ENCODE measurements at places on chromosomes 7 and 10.

DNA sequence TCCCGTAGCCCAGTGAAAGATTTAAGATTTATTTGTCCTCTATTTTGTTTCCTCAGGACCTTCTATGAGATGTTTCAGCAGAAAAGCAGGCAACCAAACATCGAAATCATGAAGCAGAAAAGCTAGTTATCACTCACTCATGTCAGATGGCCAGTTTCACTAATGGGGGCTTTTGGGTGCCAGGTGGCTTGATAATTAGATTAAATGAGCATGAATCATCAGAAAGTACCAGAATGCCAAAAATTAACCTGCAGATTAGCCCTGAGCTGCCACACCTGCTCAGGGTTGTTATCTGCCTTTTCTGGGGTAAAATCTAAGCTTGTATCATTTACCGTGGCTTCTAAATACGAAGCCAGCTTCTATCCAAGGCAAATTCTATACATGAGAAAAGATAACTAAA is 1017.5 kb downstream of the XPNPEP1 start:
- DNase-seq, result no peak

DNA sequence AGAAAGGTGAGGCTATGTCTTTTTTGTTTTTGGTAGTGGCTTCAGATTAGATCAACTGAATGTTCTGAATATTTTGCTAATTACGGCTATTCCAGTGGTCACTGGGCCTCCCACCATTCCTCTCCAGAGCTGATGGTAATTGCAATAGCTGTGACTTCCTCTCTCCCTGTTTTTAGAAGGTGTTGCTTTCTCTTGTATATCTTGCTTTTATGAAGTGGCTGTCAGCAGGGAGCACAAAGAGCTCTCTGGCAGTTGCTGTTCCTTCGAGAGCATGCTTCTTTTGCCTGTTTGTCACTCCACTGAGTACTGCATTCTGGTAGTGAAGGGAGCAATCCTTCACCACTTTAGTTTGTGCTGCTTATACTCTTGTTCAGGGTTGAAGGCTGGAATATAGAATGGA is 133.3 kb downstream of the EXOC4 start:
- peak; percentile 39 for DNase-seq

- no peak for DNase-seq
Measured at GRCh38 chr7:140176122-140176701, 571 bp downstream of the KDM7A start.

- DNase-seq, result no peak
Measured at GRCh38 chr7:53191836-53192443, 156.5 kb downstream of the POM121L12 start.

DNA sequence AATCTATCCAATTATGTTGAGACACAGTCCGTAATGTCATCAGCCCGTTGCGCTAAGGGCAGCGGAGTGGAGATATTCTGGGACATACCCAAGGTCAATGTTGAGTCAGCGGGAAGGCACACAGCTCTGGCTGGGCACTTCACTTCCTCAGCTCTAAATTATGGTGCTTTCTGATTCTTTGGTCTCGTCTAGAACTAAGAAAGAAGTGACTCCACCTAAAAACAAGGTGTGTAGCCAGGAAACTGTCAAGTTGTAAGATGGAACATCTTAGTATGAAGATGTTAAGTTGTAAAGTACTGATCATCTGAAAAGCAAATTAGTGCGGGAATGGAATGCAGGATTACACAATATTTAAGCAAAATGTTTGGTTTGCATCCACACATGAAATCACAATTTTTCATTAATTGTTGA is 43.1 kb downstream of the BAIAP2L1 start:
- no peak for DNase-seq

DNA sequence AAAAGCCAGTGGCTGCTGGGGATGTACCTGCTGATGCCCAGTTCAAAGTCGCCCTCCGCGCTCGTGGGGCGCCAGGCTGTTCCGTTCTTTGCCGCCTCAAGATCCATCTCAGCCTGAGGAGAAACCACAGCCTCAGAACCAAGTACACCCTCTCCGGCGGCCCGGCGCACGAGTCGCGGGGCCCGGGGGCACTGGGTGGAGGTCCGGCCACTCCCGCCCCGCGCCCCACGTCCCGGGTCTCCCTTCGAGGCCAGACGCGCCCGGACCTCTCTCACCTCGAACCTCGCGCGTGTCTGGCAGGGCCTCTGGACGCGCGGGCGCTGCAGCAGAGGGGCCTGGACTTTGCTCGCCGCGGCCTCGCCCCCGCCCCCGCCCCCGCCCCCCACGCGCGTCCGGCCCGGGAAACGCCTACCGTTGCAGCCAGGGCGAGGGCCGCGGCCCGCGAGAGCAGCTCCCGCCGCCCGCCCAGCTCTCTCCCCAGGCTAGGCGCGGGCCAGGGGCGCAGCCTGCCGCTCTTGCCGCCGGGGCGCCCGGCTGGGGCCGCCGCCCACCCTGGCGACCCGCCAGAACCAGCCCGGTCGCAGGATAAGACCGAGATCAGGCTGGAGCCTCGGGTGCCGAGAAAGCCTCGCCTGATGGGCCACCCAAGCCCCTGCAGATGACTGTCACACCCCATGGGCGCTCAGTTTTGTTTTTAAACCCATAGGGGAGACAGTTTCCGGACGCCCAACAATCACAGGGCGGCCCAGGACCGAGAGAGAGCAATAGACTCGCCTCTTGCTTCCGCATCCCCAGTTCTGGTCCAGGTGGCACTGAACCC is at the start of gene ABCB4:
ABCB4 (minus strand) TSS at position 322 of the 820 bp plus-strand sequence; CDS start at position 107, 215 bp downstream.
- no peak for DNase-seq

DNA sequence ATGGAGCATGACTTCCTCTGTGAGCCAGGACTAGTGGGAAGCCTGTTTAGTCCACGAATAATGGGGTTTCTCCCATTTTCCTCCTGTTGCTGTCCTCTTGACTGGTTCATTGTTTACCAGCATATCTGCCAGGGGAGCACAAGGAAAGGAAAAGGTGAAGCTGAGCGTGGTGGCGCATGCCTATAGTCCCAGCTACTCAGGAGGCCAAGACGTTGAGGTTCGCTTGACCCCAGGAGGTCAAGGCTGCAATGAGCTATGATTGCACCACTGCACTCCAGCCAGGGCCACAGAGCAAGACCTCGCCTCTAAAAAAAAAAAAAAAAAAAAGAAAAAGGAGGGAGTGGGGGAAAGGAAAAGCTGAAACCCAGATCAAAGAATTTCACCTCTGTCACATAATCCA is 5.8 kb upstream of the IL2RA start:
- DNase-seq, result no peak

DNA sequence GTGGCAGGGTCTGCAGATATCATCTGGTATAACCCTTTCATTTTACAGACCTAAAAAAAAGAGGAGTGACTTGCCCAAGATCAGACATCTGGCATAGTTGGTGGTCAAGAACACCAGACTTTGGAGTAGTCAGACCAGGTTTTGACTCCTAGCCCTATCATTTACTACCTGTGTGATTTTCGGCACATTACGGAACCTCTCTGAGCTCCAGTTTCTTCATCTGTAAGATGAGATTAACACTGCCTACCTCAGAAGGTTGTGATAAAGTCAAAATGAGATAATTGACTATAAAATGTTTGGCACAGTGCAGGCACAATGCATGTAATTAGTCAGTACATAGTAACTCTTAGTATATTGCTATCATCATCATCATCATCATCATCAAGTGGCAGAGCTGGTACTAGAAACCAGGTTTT is 1.2 kb downstream of the STRIP2 start:
- no peak for DNase-seq

DNA sequence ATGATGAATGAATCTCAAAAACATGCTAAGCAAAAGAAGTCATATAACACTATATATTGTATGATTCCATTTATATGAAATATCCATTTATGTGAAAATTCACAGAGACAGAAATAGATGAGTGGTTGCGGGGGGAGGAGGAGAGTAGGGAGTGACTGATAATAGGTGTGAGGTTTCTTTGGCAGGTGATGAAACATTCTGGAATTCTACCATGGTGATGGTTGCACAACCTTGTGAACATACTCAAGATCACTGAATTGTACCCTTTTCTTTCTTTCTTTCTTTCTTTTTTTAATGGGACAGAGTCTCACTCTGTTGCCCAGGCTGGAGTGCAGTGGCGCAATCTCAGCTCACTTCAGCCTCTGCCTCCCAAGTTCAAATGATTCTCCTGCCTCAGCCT is 10.7 kb downstream of the SVOPL start:
- DNase-seq, result no peak

GRCh38 chr7:1748076-1748838 is 78.2 kb downstream of the ELFN1 start:
- no peak for DNase-seq

DNA sequence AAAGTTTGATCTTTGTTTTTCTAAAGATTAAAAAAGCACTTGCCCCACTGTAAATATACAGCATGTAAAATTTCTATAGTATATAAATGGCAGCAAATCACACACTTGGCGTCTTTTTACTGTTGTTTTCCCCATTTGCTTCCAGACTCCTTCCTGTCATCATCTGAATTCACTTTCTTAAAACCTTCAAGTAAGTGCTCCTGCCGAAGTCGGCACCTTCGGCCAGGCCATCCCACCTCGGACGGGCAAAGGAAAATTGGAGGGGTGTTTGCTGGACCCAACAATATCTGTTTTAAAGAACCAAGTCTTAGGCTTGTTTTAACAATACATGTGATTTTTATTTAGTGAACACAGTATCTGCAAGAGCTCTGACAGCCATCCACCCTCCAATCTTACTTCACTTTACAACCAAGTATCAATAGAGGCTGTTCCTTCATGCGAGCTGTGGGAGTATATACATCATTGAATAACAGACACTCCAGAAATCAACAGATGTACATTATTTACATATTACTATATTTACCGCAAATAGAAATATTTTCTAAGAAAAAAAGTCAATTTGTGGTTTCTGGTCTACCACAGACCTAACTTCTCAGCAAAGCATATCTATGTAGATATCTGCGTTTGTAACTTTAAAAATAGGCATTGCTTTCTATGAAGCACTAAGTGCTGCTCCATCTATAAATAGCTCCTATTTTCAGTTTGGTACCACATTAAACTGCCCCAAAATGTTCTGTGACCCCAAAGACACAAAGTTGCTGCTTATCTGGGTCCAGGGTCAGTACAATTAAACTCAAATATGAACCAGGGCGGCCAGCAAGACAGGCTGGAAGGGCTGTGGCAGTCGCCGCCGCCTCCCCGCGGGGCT is 110.7 kb downstream of the CYTH3 start:
- no peak for DNase-seq

DNA sequence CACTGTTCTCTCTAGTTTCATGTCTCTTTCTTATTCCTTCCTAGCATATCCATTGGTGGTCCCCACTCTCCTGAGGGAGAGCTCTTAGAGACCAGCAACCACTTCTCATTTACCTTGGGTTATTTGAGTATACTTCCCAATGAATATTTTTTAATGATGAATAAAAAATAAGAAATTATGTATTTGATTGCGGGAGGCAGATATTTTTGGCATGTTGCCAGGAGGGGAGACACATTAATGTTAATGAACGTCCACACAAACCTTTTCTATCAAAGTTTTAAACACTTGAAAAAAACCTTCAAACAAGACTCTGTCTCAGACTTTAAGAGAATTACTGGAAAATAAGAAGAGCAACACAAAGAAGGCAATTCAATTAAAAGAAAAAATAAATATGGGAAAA is 260.6 kb upstream of the MAGI2 start:
- no peak for DNase-seq

- DNase-seq, result no peak
Measured at GRCh38 chr7:74599244-74599643, 58.3 kb upstream of the GTF2I start.

DNA sequence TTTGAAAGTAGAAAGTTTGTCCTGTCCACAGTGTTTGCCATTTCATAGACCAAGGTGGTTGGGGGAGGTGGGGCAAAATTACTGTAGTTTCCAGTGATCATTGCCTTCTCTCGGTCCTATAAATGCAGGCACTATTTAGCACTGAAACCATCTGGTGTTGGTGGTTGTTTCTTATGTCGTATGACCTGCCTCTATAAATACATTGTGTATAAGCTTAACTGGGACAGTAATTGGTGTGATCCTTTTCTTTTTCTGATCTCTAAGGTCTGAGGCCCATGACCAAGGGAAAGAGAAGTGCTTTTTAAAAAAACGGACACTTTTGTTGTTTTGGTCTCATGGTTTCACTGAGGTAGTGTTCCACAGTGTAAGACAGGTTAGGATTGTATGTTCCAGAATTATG is 63.1 kb downstream of the AUTS2 start:
- no peak for DNase-seq

- DNase-seq, result peak; percentile 42
Measured at GRCh38 chr7:65832281-65832680, 40.6 kb upstream of the VKORC1L1 start.

DNA sequence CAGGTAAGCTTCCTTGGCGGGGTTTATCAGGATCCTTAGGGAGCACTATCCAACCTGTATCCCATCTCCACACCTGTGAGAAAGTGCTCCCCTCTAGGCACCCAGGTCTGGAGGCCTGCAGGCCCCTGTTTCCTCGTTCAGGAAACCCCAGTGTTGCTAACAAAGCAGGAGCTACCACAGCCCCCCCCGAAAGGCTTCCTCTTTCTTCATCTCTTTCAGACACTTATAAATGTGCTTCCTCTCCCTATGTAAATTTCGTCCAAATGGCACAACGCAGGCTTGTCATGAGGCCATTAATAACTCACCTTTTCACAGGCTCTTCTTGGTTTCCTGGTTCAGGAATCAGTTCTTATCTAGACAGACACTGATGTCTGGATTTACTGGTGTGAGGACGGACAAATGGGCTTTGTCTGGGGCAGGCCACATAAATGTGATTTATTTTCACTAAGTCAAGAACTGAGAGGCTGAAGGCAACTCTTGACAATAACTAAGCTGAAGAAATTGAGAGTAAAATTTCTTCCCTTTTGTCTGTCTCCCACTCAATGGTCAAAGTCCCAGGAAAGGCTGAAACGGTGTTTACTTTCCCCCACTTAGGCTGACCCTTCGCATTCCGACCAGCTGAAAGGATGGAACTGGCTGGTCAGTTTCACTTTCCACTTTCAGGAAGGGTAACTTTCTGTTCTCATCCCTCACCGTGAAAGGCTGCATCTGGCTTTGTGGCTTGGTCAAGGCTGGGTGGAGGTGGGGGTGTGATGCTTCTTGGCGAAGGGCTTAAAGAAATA is 46.8 kb downstream of the PIK3AP1 start:
- no peak for DNase-seq

DNA sequence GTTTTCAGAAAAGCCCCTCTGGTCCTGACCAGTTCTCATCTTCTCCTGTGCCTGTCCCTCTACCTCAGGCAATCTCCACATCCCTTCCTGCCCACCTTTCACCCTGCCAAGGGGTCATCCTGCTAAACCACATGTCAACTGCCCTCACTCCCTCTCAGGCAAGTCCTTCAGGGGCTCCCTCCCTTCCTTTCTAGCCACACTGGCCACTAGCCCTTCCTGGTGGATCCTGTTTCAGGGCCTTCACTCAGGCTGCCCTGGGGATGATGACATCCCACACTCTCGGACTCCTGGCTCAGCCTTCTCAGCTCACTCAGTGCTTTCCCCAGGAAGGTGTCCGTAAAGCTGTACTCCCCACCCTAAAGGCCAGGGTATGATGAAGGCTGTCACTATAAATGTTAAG is 13.4 kb downstream of the STEAP1B start:
- no peak for DNase-seq

GRCh38 chr7:121530227-121531174 is 134.4 kb upstream of the FAM3C start:
- DNase-seq, result no peak

DNA sequence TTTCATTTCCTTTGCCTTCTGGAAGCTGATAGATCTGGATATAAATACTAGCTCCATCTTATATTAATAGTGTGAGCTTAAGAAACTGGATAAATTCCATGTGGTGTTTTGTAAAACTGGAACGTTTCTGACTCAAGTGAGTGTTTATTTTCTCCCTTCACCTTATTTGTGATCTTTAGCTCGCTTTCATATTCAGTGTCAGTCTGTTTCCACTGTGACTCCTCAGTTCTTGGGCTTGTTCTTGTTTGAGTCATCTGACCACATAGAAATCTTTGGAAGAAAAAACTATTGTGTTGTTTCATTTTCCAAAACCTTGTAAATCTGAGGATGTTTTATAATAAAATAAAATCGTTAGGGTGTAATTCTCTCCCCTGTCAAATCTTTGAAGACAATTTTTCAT is 186.4 kb downstream of the POLR1F start:
- no peak for DNase-seq

All from H9 (cell line).